ENCODE measurements at places on chromosomes 11 and 22. TPM values are rescaled to one million over a fixed set of nuclear protein-coding genes. Genes with fewer than 3 reads are reported as not detected.

GRCh38 chr22:46826438-46827135, 64.1 kb downstream of the TBC1D22A start:
- no peak for DNase-seq

Gene LDHAL6A
- not detected for total RNA-seq

GRCh38 chr11:119626871-119627270, 102.1 kb downstream of the NECTIN1 start:
- no peak for DNase-seq

DNA sequence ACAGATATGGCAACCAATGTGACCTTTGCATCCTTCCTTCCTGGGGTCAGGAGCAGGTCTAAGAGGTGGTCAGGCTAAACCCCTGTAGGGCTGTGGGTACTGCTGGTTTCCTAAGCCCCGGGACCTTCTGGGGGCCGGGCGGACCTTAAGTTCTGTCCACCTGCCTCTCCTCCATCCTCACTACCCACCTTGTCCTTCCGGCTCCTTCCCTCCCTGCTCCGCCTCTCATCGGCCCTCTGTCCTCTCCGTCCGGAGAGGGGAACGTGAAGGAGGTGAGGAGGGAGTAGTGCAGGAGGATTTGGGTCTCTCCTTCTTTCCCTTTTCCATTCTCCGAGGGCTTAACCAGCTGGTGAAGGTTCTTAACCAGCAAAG, 28.3 kb upstream of the PARVB start:
- DNase-seq, result no peak

DNA sequence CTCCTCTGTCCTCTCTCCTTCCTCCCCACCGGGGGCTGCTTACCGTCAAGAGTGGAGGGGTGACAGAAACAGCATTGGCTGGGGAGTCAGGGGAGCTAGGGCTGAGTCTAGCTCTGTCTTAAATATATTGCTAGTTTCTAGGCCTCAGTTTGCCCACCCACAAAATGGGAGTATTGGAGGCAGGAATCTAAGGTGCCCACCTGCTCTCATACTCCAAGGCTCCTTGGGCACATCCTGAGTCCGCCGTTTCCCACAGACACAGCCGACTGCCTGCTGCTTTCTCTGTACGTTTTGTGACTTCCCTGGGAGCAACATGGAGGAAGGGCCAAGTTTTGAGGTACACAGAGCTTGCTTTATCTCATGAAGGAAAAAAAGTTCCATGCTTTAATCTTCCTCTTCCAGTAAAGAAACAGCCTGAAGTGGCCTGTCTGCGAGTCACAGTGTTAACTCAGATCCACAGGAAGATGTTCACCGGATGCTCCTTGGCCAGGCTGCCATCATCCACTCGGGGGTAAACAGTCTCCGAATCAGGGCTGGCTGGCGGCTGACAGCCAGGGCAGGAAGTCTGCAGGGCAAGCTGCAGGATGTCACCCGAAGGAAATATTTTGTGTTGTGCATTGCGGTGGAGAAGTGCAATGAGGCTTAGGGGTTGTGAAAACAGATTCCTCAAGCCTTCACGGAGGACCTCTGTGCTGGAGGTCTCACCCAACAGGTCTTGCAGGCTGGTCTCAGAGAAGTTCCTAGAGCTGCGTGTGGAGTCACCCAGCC, 11.0 kb upstream of the CERK start:
- no peak for DNase-seq

Gene AGBL2
- total RNA-seq, result 1.2 TPM

GRCh38 chr22:17570851-17571631, 7.7 kb downstream of the SLC25A18 start:
- no peak for DNase-seq

Gene DDTL
- 3.5 TPM for total RNA-seq

DNA sequence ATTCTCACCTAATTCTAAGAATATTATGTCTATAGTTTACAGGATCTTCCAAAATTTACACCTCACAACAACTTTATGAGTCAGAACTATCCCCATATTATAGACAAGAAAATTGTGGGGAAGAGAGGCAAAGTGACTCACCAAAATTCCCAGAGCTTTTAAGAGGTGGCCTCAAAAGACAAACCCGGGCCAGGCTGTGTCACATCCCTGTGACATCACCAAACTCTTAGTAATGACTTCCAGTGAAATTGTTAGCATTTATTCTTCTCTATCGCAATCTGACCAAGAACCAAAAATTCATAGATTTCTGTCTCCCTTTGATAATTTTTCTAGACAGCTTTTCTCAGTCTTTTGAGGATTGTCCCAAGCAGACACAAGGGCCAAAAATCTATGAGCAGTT, 134.3 kb downstream of the SNX19 start:
- DNase-seq, result no peak

GRCh38 chr11:130458410-130458729, 9.9 kb downstream of the ADAMTS15 start:
- no peak for DNase-seq

Gene MUC2
- 0.03 TPM for total RNA-seq

- DNase-seq, result no peak
These were observed 666 bp downstream of the SLC25A18 start for GRCh38 chr22:17563936-17564391.

- no peak for DNase-seq
These were observed 25.3 kb downstream of the UEVLD start for GRCh38 chr11:18563090-18563730.

Gene ZNF70
- 3.0 TPM for total RNA-seq

DNA sequence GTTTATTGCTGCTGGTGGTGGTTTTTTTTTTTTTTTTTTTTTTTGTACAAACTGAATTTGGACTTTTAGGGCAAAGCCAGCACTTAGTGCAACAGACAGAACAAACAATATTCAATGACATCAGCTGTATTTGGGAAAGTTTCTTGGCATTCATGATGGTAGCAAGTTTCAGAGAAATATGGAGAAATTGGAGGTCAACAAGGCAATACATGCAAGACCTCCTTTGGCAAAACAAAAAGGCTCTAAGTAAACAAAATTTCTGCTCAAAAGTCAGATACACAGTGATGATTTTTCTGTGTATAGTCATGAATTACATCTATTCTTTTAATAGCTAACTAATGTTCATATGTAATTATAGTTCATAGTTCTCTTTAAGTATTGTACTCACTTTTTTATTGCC, 612.5 kb upstream of the LUZP2 start:
- DNase-seq, result no peak

GRCh38 chr22:25745341-25746011, 3.5 kb downstream of the MYO18B start:
- peak; percentile 5 for DNase-seq

- DNase-seq, result peak; percentile 95
These were observed 8.9 kb downstream of the RELT start for GRCh38 chr11:73384872-73385689.

DNA sequence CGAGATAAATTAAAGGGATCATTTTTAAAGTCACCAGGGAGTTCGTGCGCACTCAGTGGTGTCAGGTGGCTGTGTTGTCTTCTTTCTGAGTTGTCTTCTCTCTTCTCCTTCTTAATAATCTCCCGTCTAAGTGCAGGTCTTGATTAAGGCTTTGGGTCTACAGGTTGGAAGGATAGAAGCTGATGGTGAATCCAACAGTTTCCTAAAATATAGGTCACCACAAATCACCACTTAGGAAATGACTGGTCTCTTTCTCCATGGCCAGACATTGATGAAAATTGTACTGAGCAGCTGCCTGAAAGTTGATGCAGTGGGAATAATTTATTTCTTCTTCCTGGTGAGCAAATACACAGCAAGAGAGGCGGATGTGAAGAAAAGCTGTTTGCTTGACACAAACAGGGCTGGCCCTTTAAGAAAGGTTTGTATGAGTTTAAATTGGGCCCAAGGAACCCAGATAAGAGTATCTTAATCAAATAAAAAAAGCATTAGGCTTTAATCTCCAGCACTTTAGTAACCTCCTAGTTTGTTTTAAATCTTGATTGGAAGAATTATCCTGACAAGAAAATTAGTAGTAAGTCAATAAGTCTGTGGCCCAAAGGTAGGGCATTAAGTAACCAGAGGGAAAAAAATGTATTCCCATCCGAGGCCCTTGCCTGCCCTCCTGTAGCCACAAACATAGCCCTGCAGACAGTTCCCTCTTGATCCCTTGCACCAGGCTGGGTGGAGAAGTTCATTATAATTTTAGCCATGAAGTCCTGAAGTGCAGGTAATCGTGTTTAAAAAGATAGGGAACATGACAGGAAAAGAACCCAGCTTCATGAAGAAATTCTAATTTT, 245.8 kb downstream of the KIRREL3 start:
- DNase-seq, result no peak

DNA sequence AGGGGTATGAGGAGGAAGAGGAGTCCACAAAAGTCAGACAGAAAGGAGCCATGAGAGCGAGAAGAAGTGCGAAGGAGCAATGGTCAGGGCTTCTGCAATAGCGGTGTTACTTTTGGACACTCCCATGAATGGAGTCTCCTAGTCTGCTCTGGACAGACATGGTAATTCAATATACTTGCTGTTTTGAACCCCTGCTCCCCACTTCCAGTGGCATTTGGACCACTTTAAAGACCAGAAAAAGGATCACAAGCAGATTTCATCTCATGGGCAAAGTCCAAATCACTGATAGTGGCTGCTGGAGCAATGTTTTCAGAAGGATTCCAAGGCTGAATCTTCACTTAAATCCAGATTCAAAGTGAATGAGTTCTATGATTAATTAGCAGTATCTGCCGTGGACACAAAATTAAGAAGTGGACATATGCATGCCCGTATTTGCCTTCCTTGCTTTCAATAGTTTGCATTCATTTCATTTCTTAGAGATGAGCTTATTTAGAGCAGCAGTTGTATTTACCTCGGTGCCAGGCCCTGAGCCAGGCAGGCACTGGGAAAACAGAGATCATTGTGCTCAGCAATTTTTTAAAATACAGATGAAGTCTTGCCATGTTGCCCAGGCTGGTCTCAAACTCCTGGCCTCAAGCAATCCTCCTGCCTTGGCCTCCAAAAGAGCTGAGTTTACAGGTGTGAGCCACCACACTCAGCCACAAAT, 72.0 kb downstream of the SLC1A2 start:
- DNase-seq, result no peak

- DNase-seq, result no peak
These were observed 27.9 kb downstream of the MMP13 start for GRCh38 chr11:102927624-102927990.

DNA sequence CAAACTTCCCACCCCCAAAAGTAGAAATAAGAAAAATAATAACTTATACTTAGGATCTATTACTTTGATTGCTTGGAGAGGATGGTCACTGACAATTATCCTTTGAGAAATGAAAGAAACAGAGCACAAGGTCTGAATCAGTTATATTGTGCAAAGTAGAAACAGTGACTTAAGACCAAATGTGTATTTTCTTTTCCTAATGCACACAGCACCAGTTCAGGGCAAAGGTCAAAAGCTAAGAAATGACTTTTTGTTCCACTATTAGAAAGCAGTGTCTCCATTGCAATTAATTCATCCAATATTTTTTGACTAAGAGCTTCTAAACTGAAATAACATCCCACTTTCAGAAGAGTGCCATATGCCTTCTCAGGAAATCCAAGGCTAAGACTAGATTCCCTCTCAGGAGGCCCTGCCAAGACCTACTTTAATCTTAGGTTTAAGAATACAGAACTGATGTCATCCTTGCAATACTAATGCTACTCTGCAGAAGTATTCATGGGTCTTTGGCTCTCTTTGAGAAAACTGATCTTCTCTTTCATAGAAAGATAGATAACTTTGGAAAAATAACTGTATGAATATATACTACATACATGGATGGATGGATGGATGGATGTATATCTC, 147.0 kb downstream of the APOL5 start:
- no peak for DNase-seq

GRCh38 chr11:123233975-123234334, 38.9 kb upstream of the CLMP start:
- no peak for DNase-seq

DNA sequence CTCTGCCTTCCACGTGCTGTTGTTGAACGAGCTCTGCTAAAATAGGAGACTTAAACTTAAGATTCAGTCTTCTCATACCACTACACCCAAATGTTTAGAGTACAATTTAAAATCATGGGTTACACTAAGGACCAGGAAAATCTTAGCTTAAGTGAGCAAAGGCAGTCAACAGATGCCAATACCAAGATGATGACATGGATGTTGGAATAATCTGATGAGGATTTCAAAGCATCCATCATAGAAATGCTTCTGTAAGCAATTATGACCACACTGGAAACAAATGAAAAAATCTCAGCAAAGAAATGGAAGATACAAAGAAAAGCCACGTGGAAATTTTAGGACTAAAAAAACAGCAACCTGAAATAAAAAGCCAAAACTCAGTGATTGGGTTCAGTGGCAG, 109.8 kb downstream of the ATXN10 start:
- DNase-seq, result no peak

Gene LSP1
- 35.1 TPM for total RNA-seq

Gene WT1
- total RNA-seq, result 2.3 TPM

DNA sequence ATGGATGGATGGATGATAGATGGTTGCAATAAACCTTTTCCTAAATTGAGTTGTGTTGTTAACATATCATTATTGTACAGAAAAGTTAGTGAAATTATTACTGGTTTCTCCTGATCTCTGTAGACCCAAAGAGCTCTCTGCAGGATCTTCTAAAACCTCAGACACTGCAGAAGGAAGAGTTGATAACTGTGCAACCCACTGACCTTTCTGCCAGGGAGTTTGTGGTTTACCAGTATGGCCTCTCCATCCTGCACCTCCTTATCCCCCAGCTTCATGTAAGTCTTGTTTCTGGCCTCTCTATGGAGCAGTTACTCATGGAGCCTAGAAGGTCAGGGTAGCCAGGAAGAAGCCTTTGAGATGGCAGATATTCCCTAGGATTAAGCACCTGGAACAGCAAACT, 45.6 kb downstream of the BTG4 start:
- DNase-seq, result no peak

- peak; percentile 46 for DNase-seq
These were observed 31.0 kb upstream of the CD5 start for GRCh38 chr11:61071208-61071681.

DNA sequence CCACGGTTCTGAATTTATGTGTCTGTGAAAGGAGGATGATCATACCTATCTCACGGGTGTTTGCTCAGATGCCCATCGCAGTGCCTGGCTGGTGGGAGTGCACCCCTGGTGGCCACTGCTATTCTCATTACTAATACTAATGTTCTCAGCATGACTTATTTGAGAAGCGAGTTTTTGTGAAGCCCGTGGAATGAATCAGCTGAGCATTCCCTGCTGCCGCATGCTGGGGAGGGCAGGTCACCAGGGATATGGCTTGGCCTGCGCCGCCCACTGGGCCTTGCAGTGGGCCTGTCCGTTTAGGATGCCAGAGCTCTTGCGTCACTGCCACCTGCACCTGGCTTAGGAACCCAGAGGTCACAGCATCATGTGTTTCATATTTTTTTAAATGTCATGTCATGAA, 16.9 kb downstream of the CTTN start:
- DNase-seq, result no peak

Gene SEPTIN3
- total RNA-seq, result not detected

- DNase-seq, result no peak
These were observed 25.4 kb downstream of the MICAL3 start for GRCh38 chr22:17998913-17999312.
